ENCODE measurements at places on chromosomes 11 and 22.

GRCh38 chr22:49039625-49040024 lies 788.0 kb downstream of the BRD1 start:
- no peak for DNase-seq

GRCh38 chr11:78573681-78574080 lies 983 bp downstream of the NARS2 start:
- no peak for DNase-seq

DNA sequence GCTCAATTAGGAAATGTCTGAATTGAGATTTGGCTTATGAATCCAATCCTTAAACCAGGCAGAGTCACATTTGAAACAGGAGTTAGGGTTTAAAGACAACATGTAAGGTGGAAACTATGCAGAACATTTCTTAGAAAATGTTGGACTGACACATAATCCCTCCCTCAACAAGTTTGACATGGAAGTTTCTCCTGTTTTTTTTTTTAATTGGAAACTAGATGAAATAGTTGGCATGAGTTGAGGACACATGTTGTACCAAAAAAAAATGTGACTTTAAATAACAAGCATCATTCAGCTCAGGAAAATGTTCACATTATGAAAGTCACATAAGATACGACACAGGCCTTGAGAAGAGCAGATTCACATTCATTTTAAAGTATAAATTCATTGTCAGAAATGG lies 154.9 kb upstream of the DDI1 start:
- no peak for DNase-seq

GRCh38 chr11:59716051-59716450 lies 2.4 kb upstream of the OR10V1 start:
- no peak for DNase-seq

DNA sequence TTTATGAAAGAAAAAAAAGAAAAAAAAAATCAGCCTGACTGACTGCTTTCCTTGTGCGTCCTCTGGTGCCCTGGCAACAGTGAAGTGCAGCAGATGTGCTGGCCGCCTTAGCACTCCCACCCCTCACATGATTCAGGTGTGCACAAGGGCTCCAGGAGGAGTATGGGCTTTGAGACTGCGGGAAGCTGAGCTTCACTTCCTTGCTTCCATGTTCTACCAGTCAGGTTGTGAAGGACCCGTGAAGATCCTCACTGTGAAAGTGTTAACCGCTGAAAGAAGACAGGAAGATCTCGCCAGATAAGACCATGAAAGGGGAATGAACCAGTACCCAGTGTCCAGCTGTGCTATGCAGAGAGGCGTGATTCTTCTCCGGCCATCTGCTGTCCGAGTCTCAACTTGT lies 48.2 kb downstream of the HIRA start:
- no peak for DNase-seq

GRCh38 chr11:69238573-69239351 lies 55.2 kb upstream of the MYEOV start:
- DNase-seq, result no peak

DNA sequence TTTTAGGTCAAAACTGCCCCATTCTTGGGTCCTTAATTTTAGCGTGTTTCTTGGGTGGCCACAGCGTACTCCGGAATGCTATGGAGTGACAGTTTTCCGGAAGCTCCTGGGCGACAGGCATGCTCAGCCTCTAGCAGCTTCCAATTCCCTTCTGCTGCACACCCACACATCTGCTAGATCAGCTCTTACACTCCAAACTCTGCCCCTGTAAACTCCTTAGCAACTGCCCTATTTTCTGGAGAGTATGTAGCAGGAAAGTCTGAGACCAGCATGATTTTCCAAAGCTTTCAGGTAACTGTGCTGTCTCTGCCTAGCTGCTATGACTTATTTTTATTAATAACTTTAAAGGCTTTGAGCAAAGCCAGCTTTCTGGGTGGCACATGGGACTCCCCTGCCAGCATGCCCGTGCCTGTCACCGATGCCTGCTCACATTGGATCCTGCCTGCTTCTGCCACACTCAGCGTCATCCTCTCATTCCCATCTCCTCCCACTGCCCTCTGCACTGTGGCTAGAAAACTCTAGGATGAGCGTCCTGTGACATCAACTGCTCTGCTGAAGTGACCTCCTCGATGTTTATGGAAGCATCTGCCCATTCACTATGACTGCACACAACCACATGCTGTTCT lies 17.3 kb downstream of the TOLLIP start:
- DNase-seq, result no peak

DNA sequence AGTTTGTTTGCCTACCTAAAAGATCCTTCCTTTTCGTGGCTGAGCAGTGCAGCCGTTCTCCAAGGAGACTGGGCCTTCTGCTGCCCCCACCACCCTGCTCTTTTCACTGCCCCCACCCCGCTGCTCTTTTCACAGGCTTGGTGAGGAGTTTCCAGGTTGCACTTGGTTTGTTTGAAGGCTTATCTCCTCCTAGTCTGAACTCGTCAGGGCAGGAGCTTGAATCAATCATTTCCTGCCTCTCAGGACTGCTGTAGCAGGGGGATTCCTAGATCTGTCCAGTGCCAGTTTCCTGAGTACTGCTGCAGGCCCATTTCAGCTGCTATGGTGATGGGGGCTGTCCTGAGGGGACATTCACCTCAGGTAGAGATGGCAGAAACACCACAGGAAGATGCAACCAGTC lies 10.0 kb downstream of the MED15 start:
- no peak for DNase-seq

DNA sequence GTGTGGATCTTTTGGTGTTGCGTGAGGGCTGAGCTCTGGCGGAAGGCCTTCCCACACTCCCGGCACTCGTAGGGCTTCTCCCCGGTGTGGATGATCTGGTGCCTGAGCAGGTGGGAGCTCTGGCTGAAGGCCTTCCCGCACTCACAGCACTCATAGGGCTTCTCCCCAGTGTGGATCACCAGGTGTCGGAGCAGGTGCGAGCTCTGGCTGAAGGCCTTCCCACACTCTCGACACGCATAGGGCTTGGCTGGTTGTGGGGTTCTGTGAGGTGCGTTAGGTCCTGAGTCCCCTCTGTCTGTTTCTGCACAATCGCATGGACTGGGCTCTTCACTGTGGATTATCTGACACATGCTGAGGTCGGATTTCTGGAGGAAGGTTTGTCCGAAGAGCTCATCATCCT lies 6.4 kb downstream of the ZNF70 start:
- DNase-seq, result no peak

- DNase-seq, result no peak
Measured at GRCh38 chr22:44368611-44369292, 56.0 kb upstream of the SHISAL1 start.

DNA sequence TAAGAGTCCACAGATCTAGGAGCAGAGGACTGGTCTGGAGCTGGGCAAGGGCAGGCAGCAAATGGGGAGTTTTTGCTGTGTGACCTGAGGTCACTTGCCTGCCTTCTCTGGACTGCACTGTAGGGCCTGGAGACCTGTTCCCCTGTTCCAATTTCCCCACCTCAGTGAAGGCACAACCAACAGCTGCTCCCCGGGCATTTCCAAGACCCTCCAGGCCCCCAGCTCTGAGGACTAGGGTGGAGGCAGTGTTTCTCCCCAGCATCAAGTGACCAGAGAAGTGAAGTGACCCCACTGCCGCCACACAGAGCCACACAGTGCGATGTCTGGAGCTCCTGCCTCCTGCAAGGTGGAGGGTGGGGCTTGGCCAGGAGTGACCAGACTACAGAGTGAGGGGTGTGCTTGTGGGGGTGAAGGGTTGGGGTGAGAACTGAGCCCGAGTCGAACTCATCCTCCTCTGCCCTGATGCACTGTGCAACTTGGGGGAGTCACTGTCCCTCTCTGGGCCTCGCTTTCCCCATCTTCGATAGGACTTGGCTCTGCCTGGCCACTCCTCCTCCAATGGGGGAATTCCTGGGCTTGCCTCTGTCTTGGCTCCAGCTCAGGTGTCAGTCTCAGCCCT lies 21.6 kb downstream of the P2RY2 start:
- no peak for DNase-seq

DNA sequence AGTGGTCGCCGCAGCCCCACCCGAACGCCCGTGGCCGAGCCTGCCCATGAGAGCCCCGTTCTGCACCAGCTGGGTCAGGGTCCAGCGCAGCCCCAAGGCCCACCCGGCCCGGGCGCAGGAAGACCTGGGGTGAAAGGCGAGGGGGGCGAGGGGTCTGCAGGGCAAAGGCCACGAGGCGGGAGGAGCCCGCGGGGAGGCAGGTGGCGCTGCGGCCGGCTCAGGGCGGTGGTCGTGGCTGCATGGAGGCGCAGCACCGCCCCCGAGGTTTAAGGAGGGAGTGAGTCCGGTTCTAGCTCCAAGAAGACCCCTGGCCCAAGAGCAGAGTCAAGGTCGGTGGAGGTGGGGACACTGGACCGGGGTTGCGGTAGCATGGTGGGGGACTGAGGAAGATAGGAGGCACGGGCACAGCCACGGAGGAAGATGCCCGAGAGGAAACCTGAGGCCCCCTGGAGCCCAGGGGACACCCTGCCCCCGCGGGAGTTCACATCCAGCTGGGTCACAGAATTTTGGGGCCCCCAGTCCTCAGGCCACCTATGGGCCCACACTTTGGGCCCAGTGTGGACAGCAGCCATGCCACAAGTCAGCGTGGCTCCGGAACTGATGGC lies 514 bp upstream of the HDAC10 start:
- DNase-seq, result no peak

DNA sequence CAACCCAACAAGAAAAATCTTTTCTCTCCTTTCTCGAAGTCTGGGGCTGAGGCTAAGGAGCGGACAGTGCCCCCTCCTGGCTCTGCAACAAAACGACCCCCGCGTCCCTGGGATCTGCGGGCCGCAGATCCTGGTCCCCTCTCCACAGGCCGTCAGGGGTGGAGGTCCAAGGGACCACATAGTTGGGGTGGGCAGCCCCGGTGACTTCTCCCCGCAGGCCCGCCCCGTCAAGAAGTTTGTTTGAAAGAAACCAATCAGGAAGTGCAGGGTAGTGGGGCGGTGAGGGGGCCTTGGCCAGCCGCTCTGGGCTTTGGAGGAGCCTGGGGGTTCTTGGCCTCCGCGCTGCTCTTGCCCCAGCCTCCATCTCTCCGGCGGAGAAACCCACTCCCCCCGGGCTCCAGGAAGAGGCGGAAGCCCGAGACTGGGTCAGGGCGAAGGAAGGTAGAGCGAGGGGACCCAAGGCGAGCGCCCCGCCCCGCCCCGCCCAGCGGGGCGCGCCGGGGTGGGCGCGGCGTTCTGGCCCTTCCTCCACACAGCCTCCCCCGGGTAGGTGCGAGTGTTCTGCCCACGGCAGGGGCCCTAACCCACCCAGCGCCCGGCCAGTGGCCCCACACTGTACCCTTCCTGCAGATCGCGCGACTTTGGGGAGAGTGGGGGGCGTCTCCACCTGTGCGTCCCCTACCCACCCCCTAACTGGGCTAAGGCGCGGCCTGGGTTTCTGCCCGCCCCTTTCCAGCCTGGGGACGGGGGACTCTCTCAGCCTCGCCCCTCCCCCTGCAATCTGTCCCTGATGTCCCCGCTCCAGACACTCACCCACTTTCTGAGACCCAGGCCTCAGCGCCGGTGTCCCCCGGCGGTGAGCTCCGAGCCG lies 1.3 kb downstream of the TP53I11 start:
- no peak for DNase-seq

- DNase-seq, result no peak
Measured at GRCh38 chr11:102467853-102468580, 15.5 kb upstream of the TMEM123 start.

- DNase-seq, result no peak
Measured at GRCh38 chr11:30818721-30819120, 232.6 kb upstream of the MPPED2 start.

DNA sequence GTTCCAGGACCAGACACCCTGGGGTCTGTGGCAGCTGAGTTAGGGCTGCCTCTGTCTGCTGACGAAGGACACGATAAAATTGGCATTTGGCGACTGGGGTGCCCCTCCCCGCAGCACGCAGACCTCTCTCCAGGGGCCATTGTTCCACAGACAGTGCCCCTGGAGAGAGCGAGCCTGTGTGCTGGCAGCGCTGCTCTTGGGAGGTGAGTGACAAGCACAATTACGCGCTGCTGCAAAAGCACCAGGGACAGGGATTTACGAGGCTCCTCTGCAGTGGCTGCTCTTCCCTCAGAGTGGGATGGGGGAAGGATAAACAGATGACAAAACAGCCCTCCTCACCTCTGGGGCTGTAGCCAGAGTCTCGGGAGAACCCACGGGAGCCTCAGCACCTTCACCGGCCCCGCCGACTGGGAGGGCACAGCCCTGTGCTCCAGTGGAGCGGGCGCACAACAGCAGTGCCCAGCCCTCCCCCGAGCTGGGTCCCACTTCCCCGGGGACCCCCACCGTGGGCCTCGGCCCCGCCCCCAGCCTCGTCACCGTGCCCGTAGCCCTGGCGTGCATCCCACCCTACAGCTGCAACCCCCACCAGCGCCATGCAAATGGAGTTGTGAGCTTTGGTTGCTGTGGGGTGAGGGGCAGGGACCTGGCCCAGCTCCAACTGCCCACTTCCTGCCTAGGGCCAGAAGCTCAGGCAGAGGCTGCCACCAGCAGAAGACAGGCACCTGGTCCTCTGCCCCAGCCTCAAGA lies 19.6 kb downstream of the CHID1 start:
- no peak for DNase-seq

- DNase-seq, result no peak
Measured at GRCh38 chr11:117678658-117679406, 118.2 kb downstream of the DSCAML1 start.

GRCh38 chr22:30080805-30081204 lies 541 bp downstream of the HORMAD2 start:
- DNase-seq, result no peak

DNA sequence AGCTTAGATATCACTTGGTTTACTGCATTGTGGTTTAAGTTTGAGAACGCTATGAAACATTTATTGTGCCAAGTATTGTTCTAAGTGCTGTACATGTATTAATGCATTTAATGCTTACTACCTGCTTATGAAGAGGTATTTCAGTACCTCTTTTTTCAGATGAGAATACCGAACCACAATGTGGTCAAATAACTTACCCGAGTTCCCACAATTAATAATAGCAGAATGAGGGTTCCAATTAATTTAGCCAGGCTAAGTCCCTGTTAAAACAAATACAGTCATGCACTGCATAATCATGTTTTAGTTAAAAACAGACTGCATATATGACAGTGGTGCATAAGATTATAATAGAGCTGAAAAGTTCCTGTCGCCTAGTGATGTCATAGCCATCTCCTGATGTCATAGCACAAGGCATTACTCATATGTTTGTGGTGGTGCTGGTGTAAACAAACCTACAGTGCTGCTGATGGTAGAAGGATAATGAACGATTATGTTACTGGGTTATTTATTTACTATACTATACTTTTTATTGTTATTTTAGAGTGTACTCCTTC lies 4.3 kb downstream of the ZC3H12C start:
- DNase-seq, result no peak

DNA sequence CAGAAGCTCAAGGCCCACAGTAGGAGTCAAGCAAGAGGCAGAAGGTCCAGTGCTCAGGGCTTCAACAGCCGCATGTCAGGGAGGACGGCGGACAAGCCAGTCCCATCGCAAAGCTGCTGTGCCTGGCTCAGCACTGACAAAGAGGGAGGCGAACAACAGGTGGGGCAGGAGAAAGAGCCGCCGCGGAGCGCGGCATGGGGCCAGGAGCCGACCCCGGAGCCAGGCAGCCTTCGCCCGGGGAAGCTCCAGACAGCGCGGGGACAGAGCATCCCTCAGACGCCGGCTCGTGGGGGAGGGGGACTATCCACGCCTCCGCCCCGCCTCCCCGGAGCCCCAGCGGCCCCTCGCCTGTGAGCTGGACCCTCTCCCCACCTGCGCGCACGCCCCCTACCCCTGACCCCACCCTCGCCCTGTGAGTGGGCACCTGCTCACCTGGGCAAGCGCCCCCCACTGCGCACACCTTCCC lies 369 bp downstream of the DHCR7 start:
- no peak for DNase-seq

Measured in stimulated activated CD4-positive, alpha-beta T cell treated with anti-CD3 and anti-CD28 coated beads, Interleukin-15, amount 100 ng/mL, for 1 hour (primary cell).